ENCODE measurements at places on chromosomes 1 and 21.

DNA sequence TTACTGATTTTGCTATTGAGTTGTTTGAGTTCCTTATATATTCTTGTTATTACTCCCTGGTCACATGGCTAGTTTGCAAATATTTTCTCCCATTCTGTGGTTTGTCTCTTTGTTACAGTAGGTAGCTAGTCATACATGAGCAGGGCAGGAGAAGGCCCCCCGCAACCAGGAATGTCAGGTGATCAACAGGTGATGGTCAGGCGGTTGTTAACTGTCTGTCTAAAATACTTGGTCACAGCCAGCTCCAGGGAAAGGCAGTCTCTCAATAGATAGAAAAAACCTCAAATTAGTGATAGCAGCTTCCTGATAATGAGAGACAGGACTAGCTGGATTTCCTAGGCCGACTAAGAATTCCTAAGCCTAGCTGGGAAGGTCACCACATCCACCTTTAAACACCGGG lies 217.9 kb downstream of the RHOU start:
- DNase-seq = no peak

DNA sequence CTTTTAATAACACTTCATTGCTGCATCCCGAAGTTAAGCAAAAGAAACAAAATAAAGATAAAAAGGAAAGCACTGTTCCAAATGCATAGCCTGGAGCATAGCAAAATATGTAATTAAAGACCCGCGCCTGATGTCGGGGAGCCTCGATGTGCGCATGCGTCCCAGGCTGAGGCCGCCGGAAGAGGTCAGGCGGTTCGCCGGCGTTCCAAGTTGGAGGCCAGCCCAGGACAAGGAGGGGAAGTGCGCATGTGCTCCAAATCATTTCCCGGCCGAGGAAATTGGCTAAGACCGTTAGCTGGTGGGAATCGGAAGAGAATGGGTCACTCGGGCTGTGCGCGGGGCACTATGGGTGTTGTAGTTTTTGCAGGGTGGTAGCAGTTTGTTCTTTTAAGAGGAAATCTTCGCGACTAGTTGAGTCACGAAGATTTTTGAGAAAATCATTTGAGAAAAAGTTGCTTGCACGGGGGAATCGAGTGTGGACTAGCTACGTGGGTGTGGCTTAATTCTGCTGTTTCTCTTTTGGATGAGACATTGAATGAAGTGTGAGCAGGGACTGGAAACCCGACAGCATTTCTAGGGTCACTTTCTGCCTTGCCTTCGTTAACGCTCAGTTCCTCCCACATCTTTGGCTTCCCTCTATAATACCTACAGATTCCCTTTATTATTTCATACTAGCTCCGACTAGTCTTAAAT lies 31.0 kb upstream of the CD1D start:
- DNase-seq = peak; percentile 95

- no peak for DNase-seq
Observed at GRCh38 chr1:232593717-232594502, 36.0 kb downstream of the SIPA1L2 start.

GRCh38 chr1:166888373-166889111 lies 12.5 kb upstream of the TADA1 start:
- DNase-seq = no peak

GRCh38 chr21:43370091-43370658 lies 56.8 kb downstream of the SIK1 start:
- DNase-seq = no peak

DNA sequence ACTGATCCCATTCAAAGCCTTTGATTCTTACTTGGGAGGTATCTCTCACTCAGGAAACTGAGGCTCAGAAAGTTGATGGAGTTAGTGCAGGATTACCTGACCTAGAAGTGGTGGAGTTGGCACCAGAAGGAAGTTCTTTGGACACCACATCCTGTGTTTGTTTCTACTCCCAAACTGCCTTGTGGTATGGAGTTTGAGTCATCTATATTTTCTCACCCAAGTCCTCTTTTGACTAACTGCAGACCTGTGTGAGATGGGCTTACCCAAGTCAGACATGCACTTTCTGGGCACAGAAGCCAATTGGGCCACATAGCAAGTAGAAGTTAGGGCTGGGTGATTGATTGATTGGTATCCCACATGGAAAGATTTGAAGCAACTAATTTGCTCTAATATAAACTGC lies 36.1 kb downstream of the FGGY start:
- peak; percentile 48 for DNase-seq

DNA sequence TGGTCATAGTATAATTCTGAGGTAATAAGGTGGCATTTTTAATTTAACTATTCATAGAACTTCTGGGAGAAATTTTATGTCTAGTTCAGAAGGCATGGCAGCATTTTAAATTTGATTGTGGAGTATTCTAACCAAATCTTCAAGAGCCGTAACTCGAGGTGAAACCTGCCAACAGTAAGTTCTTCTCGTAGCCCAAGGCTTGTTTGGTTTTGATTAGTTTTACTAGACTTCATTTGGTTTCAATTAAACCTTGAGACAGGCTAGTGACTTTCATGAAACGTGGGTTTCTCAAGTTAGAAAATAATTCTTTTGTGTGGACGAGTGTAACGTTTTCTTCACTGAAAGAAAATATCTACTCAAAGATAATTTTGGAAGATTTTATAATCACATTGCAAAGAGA lies 395.5 kb downstream of the USP25 start:
- no peak for DNase-seq

GRCh38 chr1:112445596-112445995 lies 49.6 kb downstream of the CTTNBP2NL start:
- no peak for DNase-seq

- DNase-seq = no peak
Observed at GRCh38 chr1:48062353-48062752, 65.2 kb upstream of the TRABD2B start.

GRCh38 chr1:181150273-181150672 lies 61.8 kb downstream of the IER5 start:
- DNase-seq = no peak

- DNase-seq = no peak
Observed at GRCh38 chr21:15001857-15002606, 62.8 kb downstream of the NRIP1 start.

DNA sequence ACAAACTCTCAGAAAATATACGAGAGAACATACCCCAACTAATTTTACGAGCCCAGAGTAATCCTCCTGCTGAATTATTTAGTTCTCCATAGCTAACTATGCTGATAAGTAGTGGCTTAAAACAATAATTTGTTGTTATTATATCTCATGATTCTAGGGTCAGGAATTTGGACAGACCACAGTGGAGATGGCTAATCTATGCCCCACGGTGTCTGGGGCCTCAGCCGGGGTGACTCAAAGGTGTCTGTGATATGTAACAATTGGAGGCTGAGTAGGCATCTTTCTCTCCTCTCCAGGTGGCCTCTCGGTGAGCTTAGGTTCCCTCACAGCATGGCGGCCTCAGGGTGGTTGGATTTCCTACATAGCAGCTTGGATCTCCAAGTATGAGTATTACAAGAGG lies 35.4 kb upstream of the FOXO6 start:
- no peak for DNase-seq

- DNase-seq = no peak
Observed at GRCh38 chr1:104592926-104593325, 843.2 kb downstream of the AMY1C start.

DNA sequence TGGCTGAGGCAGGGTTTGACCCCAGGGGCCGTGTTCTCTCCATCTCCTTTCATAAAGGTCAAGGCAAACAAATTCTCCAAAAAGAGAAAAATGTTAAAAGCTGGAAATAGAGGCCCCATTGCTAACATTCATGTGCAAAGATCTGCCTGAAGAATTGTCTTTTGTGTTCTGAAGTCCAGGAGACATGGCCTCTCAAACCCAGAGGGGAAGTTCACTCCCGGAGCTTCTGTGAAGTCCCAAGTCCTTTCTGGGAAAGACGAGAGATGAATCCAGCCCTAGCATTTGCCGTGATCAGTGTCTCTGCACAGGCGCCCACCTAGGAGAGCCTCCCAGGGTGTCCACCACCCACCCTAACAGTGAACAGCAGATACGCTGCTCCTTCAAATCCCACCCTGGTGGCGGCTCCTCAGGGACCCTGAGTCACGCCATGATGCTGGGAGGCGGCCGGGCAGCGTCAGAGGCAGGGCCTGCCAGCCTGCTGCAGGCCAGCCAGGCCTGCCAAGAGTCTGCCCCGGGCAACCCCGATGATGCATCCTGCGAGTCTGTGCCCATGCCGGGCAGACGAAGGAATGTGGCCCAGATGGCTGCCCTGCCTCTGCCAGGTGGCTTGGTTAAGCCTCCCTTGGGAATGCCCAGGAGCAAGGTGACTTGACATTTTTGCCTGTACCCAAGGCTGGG lies 5.2 kb upstream of the C2CD2 start:
- DNase-seq = no peak

- no peak for DNase-seq
Observed at GRCh38 chr1:213976665-213977485, 10.9 kb upstream of the PROX1 start.

GRCh38 chr1:5501206-5501930 lies 490.9 kb downstream of the NPHP4 start:
- DNase-seq = no peak

- DNase-seq = no peak
Observed at GRCh38 chr1:116451702-116452101, 78.7 kb downstream of the ATP1A1 start.

GRCh38 chr1:109271458-109271857 lies 11.5 kb downstream of the PSRC1 start:
- no peak for DNase-seq

DNA sequence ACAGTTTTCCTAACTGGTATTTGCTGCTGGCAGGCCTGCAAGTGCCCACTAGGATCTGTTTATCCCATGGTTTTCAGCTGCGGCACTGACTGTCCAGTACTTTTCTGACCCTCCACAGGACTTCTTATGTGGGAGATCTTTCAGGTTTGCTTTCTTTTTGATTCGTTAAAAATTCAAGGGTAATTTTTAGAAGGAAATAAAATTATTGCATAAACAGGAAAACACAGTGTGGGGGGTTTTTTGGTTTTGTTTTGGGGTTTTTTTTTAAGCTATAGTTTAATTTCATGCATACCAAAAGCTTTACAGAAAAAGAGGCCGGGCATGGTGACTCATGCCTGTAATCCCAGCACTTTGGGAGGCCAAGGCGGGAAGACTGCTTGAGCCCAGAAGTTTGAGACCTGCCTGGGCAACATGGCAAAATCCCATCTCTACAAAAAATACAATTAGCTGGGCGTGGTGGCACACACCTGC lies 3.6 kb downstream of the NIBAN1 start:
- DNase-seq = no peak

DNA sequence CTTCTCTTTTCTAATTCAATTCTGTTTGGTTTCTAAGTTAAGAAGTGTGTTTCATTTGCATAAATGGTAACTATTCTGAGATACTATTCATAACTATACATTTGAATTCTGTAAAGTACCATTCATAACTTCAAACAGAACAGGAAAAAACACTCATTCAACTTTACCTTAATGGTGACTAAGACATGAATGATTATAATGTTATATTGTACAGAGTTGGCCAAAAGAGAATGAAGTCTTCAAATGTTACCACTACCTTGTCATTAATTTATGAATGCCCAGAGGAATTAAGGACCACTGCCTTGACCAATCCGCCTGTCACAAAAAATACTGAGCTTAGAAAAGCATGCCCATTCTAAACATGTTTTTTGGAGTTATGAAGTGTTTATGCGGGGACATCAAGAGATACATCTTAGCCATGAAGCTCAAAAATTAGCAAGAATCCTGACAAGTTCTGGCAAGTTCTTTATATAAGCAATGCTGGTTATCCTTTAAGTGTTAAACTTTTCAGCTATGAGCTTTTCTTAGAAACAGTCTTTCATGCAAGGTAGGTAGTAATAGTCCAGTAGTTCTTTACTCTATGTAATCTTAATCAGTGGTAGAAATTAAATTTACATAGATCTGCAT lies 7.9 kb downstream of the WASF2 start:
- no peak for DNase-seq

- no peak for DNase-seq
Observed at GRCh38 chr1:234372011-234372757, 1.1 kb upstream of the COA6 start.
